CMK (cell line): ENCODE measurements at places on chromosomes 5 and 9.

DNA sequence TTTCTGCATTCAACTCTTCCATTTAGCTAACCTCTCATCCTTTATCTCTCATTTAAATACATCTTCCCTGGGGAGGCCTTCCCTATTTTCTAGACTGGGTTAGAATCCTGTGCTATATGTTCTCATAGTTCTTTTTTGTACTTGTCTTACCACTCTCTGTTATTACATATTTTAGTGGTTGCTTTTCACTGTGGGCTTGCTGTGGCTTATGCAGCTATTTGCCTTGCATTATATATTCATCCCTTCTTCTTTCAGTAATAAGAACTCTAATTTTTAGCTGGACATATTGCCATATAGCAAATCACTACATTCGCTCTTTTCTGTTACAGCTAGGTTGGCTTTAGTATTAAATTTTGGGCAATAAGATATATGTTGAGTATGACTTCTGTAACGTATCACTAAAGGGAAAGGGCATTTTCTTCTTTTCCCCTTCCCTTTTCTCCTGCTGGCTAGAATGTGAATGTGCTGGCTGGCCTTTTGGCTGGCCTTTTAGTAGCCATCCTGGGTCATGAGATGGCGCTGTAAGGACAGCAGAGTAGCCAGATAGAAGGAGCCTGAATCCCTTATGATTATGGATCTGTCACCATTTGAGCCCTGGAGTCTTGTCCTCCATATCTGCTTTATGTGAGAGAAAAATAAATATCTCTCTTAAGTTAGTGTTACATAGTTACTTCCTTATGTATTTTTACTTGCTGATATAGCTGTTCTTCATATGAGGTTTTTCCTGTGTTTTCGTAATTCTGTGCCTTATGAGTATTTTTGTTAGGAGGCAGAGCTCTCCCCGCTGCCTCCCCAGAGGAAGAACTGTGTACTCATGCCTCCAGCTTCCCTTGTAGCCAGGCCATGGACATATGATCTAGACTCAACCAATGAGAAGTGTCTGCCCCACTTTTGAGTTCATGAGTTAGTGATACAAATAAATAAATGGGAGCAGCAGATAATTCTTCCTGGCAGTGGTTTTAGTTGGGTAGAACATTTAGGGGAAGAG, 65.8 kb downstream of the NDUFAF2 start:
- no peak for DNase-seq

DNA sequence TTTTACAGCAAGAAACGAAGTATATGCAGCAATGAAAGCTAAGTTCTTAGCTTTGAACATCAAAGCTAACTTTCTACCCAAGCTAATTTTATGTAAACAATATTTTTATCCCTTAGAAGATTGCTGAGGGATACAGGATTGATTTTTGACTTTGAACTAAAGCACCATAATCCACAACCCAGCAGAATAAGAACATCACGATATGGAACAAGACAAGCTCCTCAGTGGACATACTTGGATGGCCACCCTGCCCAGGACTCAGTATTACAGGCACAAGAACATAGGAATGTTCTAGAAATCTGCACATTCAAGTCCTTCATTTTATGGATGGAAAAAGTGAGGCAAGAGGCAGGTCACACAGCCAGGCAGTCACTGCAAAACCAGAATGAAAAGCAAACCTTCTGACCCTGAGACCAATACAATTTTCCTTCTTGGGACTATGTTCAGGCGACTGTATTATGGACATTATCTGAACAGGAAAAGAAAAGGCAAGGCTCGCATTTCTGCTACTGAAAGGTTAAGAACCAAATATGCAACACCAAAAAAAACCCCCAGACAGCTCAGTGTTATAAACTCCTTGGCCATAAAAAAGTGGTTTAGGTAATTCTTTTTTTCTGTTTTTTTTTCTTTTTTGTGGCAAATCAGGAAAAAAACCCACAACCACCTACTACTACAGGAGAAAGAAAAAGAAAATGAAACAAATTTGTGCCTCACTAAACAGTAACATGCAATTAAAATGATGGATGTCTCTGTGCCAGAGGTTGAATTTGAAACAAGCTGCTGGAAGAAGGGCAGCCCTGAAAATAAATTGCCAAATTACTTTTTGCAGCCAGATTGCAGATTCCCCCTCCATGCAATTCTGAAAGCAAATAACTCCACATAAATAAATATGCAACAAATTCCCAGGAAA, 25.4 kb downstream of the EPB41L4B start:
- no peak for DNase-seq

DNA sequence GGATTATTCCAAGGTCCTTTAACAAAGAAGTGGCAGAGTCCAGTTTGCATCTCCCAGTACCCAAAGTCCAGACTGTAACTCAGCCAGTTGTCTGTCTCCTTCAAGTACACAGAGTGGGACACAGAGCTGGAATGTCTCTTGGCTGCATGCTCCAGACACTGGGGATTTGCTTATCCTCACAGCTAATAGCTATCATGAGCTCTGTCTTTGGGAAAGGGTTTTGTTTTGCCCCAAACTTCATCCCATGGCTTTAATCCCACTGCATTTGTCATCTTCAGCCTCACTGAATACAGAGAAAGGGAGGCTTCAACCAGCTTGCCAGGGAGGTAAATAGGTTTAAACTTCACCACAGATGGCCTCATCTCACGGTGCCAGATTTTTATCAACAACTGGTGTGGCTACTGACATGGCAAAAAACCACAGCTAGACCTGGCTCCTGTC, 412.2 kb upstream of the SLC24A2 start:
- no peak for DNase-seq

- no peak for DNase-seq
These were observed 63.5 kb downstream of the DUSP1 start for GRCh38 chr5:172707285-172708182.

- DNase-seq: no peak
These were observed 62.5 kb downstream of the MRPL36 start for GRCh38 chr5:1736889-1737711.

DNA sequence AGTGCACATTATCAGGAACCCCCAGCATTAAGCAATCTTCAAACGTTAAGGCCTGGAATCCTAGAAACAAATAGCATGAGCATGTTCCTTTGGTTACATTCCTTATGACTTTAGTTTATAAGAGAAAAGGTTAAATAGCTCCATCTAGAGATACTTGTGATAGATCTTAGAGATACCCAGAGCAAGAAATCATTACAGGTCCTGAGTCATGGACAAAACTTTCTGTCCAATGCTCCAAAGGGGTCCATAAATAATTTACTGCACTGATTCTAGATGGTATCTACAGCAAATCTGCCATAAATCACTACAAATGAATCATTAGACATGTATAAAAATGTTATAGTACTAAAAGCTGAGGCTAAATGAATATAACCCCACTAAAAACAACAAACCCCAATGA, 139.6 kb downstream of the HTR1A start:
- no peak for DNase-seq

DNA sequence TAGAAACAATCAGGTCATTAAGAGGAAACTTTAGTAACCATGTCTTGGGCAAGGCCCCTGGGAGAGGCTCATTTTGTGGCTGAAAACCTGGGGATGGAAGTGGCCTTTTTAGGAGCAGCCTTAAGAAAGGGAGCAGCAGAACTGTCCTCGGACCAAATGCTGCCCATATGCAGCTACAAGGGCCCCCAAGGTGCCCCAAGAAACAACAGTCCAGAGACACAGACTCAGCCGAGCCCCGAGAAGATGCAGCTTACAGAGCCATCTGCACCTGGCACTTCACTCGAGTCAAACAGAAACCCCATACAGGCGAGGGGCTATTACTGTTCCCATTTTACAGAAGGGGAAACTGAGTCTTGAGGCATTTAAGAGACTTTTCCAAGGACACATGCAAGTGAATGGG, 58.0 kb downstream of the COL23A1 start:
- DNase-seq: no peak

GRCh38 chr5:148626081-148626613, 28.2 kb downstream of the HTR4 start:
- no peak for DNase-seq

DNA sequence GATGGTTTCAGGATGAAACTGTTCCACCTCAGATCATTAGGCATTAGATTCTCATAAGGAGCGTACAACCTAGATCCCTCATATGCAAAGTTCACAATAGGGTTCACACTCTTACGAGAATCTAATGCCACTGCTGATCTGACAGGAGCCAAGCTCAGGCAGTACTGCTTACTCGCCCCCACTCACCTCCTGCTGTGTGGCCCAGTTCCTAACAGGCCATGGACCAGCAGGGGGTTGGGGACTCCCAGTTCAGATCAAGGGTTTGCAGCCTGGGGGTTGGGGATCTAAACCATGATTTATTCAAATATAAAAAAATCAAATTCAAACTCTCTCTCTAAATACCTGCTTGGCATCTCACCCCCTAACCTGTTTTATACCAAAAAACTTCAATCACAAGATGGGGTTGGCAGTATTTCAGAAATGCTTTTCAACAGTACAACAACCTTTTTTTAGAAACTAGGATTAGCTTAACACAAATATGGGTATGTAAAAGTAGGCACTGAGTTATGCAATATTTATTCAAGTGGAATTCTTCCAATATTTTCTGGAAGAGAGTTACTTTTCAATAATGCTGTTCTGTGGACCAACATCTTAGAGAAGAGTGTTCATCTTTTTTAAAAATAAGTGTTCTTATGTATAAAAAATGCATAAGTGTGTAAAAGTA, 30.1 kb upstream of the SLC12A2 start:
- no peak for DNase-seq

- DNase-seq: no peak
These were observed 5.0 kb downstream of the TNIP1 start for GRCh38 chr5:151075698-151076331.

- DNase-seq: no peak
These were observed 128.3 kb upstream of the PHYKPL start for GRCh38 chr5:178360926-178361235.

DNA sequence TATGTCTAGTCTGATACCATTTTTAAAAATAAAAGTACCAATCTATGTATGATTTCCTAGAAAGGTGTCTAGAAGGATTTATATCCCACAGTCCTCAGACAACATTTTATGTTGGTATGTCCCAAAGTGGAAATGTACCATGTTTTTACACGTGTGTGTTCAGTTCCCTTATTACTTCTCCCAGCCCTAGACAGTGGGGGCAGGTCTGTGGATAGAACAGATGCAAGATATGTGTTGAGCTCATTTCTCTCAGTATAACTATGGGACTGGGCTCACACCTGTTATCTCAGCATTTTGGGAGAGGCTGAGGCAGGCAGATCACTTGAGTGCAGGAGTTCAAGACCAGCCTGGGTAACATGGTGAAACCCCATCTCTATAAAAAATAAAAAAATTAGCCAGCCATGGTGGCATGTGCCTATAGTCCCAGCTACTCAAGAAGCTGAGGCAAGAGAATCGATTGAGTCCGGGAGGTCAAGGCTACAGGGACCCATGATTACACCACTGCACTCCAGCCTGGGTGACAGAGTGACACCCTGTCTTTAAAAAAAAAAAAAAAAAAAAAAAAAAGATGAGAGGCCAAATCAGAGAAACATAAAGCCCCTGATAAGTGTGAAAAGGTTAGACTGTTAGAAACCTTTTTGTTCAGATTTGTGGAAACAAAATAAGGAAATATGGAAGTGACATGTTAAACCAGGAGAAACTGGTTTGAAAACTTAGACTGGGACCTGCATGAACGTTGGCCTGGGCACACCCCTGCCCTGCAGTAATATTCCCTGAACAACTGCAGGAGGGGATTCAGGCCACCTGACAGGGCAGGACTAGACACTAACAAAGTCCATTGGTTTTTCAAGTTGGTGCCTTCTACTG, 7.4 kb upstream of the SLC2A8 start:
- no peak for DNase-seq

DNA sequence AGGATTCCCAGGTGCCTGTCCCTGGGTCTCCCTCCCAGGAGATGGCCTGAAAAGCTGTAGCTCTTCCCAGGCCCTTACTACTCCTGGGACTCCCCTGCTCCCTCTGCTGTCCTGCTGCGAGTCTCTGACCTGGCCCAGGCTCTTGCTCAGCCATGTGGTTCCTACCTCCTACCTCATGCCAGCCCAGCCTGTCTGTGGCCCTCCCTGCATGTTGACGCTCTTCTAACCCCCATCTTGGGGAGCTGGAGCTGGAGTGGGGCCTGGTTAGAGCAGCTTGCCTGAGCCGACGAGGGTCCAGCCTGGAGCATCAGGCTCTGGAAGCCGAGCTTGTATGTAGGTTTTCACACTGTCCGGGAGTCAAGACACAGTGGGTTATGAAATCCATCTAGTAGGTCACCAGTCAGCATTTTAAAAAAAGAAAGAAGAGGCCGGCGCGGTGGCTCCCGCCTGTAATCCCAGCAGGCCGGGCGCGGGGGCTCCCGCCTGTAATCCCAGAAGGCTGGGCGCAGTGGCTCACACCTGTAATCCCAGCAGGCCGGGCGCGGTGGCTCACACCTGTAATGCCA, 244.4 kb downstream of the FANCC start:
- no peak for DNase-seq

DNA sequence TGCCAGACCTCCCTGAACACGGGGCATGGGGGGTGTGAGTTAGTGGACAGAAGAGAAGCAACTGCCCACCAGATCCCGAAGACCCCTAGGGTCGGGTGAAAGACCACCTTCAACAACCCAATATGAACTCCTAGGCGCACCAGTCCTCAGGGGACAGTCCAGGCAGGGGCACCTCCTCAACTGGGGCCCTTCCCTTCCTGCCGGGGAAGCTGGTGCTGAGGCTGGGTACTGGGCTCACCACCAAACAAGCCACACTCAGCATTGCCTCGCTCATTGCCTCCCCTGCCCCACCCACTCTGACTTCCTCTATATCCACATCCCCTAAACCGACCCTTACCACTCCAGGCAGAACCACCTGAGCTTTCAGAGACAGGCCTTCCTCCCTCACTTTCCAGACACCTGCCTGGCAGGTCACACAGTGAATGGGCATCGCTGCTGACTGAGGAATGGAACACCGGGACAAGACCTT, 42.5 kb downstream of the SEMA4D start:
- DNase-seq: no peak

DNA sequence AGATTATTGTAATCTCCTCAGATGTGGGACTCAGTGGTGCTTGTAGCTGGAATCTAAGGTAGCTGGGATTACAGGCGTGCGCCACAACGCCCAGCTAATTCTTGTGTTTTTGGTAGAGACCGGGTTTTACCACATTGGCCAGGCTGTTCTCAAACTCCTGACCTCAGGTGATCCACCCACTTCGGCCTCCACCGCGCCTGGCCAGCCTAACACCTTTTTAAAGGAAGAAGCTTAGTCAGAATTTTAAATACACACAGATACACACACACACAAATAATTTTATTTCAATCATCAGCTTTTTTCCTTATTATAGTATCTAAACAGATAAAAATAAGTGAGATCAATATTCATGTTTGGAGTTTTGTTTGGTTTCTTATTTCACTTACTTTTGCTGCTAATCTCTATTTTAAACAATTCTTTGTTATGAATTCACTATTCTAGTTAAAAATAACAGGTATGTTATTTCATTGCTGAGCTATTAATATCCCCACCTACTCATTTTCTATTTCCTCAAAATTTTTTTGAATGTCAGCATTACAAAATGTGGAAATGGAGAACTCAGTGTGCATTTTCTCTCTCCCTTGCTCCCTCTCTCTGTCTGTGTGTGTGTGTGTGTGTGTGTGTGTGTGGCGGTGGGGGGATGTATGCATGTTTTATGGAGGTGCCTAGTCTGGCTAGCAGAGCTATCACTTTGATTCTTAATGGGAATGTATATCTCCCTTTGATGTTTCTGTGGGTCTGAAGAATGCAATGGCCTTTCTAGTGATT, 960.6 kb upstream of the DMAC1 start:
- no peak for DNase-seq

- DNase-seq: no peak
These were observed 64.6 kb downstream of the ENC1 start for GRCh38 chr5:74575741-74576538.
